Mononuclear cell (primary cell): ENCODE measurements at places on chromosomes 7 and 10. TPM values are rescaled to one million over a fixed set of nuclear protein-coding genes. Genes with fewer than 3 reads are reported as not detected.

The CCDC146 gene
- total RNA-seq: 11.2 TPM

The OGDHL gene
- total RNA-seq: not detected

The EGR2 gene
- 11.9 TPM for total RNA-seq

The MYL10 gene
- total RNA-seq: not detected

The LRRN3 gene
- total RNA-seq: 3.8 TPM

The CCDC3 gene
- 0.21 TPM for total RNA-seq

The FANK1 gene
- 0.21 TPM for total RNA-seq

The CHST15 gene
- 23.9 TPM for total RNA-seq

The SPDYE6 gene
- not detected for total RNA-seq

The DCLRE1A gene
- 1.4 TPM for total RNA-seq

The AQP1 gene
- 0.42 TPM for total RNA-seq

The MTURN gene
- 40.7 TPM for total RNA-seq

The SLC18A3 gene
- total RNA-seq: 0.10 TPM

The TMEM213 gene
- total RNA-seq: not detected

The POLR2J3 gene
- 115 TPM for total RNA-seq

The H2BK1 gene
- total RNA-seq: not detected

The TMEM225B gene
- 1.4 TPM for total RNA-seq

The SH2D4B gene
- 0.10 TPM for total RNA-seq

The LRRD1 gene
- total RNA-seq: 0.10 TPM

The SLC16A9 gene
- not detected for total RNA-seq

The DOCK4 gene
- total RNA-seq: 5.6 TPM
